ENCODE measurements at places on chromosomes 6 and 20.

- no peak for DNase-seq
These were observed 59.2 kb downstream of the TRAM2 start for GRCh38 chr6:52517502-52518278.

GRCh38 chr20:14832630-14833029 lies 495.2 kb upstream of the FLRT3 start:
- no peak for DNase-seq

GRCh38 chr6:107115695-107116327 lies 496 bp upstream of the BEND3 start:
- DNase-seq, result peak; percentile 55

DNA sequence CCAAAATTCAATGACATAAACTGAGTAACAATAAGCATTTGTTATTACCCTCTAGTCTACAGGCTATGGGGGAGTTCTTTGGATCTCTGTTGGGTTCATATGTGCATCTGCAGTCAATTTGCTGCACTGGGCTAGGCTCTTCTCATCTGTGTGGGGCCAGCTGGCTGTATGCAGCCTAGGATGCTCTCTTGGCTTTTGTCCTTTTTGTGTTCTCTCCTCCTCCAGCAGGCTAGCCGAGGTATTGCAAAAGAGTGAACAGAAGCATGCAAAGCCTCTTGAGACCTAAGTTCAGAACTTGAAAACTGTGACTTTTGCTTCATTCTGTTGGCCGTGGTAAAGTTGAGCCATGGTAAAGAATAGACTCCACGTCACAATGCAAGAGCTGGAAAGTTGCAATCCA lies 62.8 kb upstream of the FOXO3 start:
- peak; percentile 23 for DNase-seq

GRCh38 chr20:33824852-33825251 lies 13.7 kb downstream of the CHMP4B start:
- no peak for DNase-seq

DNA sequence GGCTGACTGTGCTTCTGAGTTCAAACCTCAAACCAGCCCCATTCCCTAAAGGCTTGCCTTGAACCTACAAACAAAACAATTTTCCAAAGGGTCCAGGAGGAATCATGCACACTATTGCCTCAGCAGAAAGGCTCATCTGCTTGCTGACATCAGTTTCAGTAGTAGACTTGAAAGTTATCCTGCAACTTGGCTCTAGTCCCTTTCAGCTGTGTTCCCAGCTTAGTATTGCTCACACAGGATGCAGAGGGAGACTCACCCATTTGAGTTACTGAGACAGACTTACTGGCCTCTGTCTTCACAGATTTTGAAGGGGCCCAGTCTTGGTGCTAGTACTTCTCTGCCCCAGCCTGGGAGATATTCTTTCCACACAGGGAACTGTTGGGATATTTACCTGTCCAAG lies 38.5 kb upstream of the TFB1M start:
- DNase-seq, result no peak

- DNase-seq, result no peak
These were observed 290.3 kb downstream of the ZNF217 start for GRCh38 chr20:53303413-53303760.

GRCh38 chr20:14478126-14478525 lies 140.7 kb upstream of the FLRT3 start:
- DNase-seq, result no peak

GRCh38 chr6:138430361-138431145 lies 26.5 kb downstream of the HEBP2 start:
- DNase-seq, result peak; percentile 92

GRCh38 chr6:102619585-102619984 lies 1226.1 kb downstream of the GRIK2 start:
- peak; percentile 55 for DNase-seq

- peak; percentile 3 for DNase-seq
These were observed 77.9 kb upstream of the RALY start for GRCh38 chr20:33915726-33916331.

GRCh38 chr6:153192943-153193885 lies 62.1 kb upstream of the RGS17 start:
- DNase-seq, result no peak

DNA sequence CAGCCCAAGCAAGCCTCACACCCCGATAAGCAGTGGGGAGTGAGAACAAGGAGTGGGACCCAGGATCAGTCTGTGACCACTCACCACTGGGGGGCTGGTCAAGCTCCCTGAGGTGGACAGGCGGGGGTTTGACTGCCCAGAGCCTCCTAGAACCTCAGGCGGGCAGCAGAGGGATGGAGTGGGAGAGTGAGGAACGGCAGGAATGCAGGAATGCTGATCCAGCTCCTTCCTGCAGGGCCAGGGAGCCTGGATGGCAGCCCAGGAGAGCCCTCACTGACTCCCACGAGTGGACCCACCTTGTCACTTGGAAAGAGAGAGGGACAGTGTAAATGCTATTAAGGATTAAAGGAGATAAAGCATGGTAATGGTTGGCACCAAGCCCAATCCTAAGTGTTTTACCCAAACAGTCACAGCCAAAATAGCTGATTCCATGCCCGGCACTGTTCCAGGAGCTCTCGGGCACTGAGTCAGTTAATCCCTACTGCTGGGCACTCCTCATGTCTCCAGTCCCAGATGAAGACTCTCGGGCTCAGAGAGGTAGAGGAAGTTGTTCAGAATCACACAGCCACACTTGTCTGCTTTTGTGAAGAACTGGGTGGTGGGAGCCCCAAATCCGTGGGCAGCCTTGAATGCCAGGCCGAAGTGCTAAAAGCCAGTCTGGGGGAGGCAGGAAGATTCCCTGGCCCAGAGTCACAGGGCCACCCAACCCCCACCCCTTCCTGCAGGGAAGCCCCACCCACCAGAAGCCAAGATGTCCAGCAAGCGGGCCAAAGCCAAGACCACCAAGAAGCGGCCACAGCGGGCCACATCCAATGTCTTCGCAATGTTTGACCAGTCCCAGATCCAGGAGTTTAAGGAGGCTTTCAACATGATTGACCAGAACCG lies 3.1 kb downstream of the MYL9 start:
- DNase-seq, result peak; percentile 36

DNA sequence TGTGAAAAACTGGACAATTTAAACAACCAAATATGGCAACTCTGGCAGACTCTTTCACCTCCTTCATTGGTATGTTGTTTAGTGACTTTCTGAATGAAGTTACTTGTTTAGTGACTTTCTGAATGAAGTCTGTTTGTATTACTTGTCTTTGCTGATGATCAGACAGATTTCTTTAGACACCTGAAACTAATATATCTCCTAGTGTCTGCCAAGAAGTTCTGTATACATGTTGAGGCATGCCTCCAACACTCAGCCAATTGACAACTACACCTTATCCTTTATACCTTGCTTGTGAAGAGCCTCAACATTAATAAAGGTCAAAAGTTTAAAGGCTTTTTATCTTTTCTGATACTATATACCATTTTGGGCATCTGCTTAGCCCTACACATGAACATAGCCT lies 725.4 kb upstream of the EPHA7 start:
- DNase-seq, result no peak

DNA sequence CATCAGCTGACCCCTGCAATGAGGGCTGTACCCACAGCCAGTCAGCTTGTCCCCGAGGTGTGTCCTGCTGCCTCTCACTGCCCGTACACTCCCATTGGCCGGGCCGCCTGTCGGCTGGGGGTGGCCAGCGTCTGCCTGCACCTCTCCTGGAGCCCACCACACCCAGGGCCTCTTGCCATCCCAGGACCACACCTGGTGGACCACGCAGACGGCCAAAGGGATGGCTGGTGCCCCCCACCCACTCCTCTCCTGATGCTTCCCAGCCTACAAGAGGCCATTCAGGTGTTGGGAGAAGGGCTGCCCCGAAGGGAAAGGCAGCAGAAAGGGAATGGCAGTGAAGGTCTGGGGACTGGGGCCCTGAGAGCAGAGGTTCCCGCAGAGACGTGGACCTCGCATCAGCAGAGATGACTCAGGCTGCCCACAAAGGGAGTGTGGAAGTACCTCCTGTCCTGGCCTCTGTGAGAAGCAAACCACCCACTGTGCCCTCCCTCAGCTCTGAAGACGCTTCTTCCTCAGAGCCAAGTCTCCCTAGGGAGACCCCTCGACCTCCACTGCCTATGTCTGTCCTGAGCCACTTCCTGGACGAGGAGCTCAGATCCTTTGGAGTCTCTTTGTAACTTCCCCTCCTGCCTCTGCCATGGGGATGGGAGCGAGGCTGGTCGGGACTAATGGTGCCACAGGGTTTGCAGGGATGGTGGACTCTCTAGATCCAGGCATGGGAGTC lies 60.9 kb downstream of the PYGB start:
- no peak for DNase-seq

DNA sequence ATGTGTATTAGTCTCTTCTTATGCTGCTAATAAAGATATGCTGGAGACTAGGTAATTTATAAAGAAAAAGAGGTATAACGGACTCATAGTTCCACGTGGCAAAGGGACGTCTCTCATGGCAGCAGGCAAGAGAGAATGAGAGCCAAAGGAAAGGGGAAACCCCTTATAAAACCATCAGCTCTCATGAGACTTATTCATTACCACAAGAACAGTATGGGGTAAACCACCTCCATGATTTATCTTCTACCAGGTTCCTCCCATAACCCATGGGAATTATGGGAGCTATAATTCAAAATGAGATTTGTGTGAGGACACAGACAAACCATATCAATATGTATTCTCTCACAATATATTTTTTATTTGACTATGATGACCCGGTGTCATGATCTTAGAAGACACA lies 109.1 kb downstream of the UTRN start:
- DNase-seq, result no peak

DNA sequence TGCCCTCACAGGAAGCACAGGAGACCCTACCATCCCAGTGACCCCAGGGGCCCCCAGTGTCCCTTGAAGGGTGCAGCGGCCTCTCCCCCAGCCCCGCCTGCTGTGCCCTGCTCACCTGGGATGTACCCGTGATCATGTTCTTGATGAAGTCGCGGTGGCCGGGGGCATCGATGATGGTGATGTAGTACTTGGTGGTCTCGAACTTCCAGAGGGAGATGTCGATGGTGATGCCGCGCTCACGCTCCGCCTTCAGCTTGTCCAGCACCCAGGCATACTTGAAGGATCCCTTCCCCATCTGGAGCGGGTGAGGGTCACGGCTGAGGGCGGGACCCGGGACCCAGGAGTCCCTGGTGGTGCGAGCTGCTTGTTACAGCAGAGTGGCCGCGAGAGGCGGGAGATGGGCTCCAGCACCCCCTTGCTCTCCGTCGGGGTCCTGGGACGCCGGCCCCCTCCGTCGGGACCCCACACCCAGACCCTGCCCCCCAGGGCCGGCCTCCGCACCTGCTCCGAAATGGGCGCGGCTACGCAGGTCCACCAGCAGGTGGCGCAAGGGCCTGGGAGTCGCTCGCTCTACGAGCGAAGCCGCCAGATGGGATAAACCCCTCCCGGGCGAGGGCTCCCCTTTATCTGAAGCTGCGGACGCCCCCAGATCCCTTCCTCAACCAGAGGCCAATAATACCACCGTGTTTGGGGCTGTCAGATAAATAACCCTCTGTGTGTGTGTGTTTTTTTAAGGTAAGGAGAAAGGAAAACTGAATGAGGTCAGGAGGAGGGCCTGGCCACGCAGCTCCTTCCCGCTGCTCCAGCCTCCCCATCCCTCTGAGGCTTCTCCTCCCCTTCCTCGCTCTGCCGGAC lies 2.9 kb downstream of the EEF1A2 start:
- peak; percentile 78 for DNase-seq

- DNase-seq, result no peak
These were observed 23.8 kb upstream of the HELZ2 start for GRCh38 chr20:63597651-63598478.

GRCh38 chr20:40319056-40319455 lies 370.0 kb downstream of the MAFB start:
- DNase-seq, result no peak

- DNase-seq, result no peak
These were observed 187.4 kb upstream of the SNX9 start for GRCh38 chr6:157635388-157636244.
